ENCODE measurements at places on chromosomes 6 and 20.
A peak's percentile ranks its signal among the peaks of the same experiment; 100 is the strongest.

- no peak for ATAC-seq
Observed at GRCh38 chr20:62655282-62656196, 13.2 kb downstream of the SLCO4A1 start.

GRCh38 chr20:62425281-62426058 is 1.9 kb downstream of the RBBP8NL start:
- no peak for ATAC-seq

- peak; percentile 38 for ATAC-seq
Observed at GRCh38 chr6:125858427-125859320, 67.9 kb downstream of the NCOA7 start.

- ATAC-seq, result no peak
Observed at GRCh38 chr6:168169624-168170023, 90.6 kb upstream of the FRMD1 start.

DNA sequence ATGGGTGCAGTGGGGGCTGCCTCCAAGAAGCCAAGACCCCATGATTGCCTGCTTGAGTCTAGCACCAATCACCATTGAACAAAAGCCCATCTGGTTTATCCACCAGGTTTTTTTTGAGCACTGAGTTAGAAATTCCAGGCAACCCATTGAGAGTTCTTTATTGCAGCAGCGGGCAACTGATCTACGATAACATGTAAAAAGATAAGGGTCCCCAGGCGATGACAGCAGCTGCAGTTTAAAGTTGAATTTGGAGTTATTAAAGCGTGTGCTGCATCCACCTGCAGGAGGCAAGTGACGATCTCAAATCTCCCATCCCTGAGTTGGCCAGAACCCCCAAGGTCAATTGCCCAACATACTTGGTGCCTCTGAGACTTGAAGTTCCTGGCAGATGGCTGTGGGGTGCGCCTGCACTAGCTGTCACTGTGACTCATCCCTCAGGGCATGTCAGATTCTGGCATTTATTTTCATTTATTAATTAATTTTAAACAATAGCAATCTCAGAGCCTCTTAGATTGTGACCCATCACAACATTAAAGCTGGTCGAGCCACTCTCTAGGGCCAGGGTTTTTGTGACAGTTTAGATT is 290.4 kb upstream of the SULF2 start:
- peak; percentile 31 for ATAC-seq

DNA sequence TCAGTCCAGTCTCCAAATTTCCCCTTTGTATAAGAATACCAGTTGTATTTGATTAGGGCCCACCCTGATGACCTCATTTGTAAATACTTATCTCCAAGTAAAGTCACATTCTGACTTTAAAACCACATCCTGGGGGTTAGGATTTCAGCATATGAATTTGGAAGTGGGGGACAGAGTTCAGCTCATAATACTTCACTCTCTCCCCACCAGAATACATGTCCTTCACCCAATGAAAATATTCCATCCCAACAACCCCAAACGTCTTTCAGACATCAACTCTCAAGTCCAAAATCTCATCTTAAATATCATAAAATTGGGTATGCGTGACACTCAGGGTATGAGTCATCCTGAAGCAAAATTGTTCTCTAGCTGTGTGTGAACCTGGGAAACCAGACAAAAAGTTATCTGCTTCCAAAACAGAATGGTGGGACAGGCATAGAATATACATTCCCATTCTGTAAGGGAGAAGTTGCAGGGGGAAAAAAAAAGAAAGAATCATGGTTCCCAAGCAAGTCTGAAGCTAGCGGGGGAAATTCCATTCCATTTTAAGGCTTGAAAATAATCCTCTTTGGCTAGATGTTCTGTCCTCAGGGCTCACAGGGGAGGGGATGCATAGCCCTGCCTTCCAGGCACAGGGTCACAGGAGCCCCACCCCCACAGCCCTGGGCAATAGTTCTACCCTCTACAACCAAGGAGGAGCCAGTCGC is 113.9 kb downstream of the ADAT2 start:
- ATAC-seq, result no peak

DNA sequence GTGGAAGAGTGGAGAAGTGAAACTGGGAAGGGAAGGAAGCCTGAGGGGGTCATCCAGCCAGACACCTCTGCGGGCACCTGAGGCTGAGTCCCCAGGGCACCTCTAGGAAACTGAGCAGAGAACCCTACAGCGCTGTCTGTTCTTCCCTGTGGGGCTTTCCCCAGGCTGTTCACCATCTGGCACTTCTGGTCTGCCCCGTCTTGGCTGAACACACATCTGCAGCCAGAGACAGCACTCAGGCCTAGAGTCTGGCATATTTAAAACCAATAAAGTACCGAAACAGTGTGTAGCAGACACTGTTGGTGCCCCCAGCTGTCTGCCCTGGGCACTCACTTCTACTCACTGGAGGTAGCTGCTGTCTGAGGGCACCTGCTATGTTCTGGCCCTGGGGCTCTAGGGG is 9.4 kb upstream of the ARFGEF2 start:
- peak; percentile 39 for ATAC-seq

GRCh38 chr6:75863001-75863400 is 114.0 kb downstream of the MYO6 start:
- no peak for ATAC-seq

- ATAC-seq, result no peak
Observed at GRCh38 chr6:73169633-73170032, 55.7 kb downstream of the KHDC1L start.

DNA sequence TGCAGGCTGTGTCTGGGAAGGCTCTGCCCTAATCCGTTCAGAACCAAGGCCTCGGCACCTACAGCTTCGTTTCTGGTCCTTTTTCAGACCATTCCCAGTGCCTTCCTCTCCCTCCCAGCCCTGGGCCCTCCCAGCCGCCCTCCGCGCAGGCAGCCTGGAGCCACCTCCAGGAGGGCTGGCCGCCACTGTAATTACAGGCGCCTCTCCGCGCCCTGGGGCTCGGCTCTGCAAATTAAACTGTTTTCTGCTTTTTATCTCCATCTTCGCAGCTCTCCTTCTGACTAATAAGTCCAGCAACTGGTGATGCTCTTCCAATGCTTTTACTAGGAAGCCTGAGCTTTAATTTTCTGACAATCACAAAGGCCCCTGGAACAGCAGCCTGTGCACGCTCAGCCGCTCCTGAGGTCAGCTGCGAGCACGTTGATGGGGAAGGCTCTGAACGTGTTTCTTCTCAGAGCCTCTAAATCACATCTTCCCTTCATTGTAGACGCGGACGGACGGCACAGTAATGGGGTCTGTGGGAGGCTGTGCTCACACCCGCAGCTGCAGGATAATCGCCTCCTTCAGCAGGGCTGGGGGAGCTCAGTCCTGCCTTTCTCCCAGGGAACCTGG is 194.6 kb downstream of the DLL1 start:
- ATAC-seq, result peak; percentile 84

DNA sequence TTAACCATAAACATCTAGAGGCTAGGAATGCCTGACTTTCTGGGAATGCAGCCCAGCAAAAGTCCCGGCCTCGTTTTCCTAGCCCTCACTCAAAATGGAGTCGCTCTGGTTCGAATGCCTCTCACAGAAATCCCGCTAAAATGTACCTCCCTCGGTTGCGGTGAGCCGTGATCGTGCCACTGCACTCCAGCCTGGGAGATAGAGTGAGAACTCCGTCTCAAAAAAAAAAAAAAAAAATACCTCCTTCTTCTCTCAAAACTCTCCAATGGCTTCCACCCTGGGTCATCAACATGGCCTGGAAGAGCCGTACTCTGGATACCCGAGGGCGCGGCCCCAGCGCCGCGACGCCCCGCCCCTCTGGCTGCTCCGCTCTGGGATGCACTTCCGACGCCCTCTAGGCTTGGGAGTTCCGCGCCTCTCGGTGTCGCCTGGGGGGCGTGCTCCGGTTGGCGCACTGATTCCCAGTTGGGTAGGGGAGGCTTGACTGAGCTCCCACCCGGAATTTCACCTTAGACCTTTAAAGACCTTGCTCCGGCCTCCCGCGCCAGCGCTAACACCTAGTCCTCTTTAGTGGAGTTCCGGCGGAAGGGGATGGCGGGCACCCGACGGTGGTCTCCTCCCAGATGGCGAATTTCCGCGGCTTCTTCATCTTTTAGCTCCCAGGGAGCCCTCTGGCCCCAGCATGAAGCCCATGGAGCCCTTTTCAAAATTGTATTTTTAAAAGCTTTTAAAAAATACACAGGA is 12.3 kb downstream of the HMGN4 start:
- ATAC-seq, result peak; percentile 65

DNA sequence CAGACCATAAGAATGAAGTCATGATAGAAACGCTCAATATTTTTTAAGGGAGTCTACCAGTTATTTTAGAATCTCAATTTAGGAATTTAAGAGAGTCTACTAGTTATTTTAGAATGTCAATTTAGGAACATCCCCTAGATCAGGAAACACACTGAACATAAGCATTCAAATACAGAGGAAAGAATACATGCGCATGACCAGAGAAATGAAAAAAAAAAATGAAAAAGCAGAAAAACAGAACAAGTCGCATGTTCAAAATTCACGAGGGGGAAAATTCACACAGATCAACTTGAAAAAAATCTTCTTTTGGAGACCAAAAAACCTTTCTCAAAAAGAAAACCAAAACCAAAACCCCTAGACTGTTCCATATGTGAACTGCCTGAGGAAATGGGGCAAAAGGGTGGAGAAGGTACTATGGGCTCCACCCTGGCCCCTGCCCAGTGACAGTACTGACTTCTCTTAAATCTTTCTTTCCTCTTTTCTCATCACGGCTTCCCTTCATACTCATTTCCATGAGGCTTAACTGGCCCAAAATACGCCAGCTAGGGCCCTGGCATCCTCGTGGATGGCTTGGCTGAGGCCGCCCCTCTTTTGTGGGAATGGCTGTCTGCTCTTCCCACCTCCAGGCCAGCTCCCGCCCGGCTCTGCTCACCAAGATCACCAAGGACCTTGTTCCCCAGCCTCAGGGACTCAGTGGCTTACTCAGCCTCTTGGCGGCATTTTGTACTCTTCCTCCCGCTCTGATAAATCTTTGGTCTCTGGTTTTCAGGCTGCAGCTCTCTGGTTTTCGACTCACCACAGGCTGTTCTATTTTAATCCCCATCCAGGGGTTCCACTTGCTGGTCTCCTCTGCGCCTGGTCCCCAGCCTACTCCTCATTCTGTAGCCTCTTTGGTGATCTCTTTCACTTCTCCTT is 11.2 kb downstream of the ZBTB2 start:
- no peak for ATAC-seq

DNA sequence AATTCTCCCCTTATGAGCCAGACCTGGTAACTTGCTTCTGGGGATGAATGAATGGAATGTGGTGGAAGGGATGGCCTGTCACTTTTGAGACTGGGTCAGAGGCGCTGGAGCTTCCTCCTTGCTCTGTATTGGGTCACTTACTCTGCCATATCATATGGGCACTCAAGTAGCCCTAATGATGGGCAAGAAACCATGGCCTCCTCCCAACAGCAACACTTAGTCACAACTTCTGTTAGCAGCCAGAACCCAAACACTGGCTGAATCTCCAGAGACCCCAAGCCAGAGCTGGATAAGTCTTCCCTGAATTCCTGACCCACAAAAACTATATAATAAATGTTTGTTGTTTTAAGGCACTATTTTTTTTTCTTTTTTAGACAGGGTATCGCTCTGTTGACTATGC is 5.5 kb downstream of the E2F1 start:
- no peak for ATAC-seq

DNA sequence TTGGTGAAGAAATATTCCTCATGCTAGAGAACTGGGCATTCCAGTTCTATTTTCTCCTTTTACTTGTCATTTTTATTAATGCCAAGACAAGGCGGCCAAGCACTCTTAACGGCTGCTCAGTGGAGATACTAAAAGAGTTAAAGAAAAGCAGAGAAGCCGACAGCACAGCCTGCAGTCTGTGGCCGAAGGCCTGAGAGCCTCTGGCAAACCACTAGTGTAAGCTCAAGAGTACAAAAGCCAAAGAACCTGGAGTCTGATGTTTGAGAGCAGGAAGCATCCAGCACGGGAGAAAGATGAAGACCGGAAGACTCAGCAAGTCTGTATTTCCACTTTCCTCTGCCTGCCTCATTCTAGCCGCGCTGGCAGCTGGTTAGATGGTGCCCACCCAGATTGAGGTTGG is 167.1 kb upstream of the FUT9 start:
- ATAC-seq, result no peak

GRCh38 chr6:142679907-142680700 is 264.9 kb downstream of the HIVEP2 start:
- no peak for ATAC-seq

- ATAC-seq, result no peak
Observed at GRCh38 chr6:82568290-82568993, 204.8 kb downstream of the TPBG start.

DNA sequence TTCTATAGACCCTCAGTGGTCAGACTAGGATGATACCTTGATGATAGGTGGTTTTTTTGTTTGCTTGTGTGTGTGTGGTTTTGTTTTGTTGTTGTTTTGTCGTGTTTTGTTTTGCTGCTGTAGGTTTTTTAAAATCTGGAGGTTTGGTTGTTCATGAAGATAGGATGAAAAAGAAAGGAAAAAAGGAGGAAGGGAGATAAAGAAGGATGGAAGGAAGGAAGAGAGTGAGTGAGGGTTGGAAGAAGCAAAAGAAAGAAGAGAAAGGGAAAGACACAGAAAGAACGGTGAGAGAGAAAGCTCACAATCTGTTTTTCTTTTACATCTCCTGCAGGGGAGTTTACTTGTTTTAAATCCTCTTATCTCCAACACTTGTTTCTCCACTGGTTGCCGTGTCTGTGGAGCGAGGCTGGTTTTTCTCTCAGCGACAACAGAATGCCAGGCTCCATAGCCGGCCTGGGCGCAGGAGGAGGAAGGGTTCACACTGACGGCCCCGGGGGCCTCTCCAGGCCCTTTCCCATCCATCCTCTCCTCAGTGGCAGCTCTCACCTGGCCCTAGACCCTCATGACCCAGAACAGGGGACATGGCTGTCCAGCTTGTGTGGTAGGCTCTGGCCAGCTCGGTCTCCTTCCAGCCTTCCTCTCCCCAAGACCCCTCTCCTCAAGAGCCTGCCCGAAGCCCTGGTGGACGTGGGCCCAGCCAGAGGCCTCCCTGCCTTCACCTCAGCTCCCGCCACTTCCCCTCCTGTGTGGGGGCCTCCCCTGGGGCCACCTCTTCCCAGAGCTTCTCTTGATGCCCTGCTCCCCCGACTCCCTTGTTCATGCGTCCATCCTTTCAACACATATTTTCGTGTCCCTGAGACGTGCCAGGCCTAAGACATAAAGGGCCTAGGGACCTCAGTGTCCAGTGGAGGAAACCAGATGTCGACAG is 168.4 kb downstream of the VEGFA start:
- ATAC-seq, result no peak

DNA sequence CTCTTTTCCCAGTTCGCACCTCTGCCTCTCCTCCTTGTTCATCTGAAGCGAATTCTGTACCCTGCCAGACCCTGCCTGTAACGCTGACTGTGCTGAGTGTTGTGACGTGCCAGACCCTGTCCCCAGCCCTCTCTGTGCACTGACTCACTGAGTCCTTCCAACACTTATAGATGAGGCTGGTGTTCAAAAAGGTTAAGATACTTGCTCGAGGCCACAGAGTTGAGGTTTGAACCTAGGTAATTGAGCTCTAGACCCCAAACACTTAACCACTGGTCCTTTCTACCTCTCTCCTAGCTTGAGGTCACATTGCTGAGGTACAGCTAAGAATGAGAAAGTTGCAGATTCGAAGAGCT is 45.7 kb upstream of the NEDD9 start:
- no peak for ATAC-seq

- no peak for ATAC-seq
Observed at GRCh38 chr20:15710636-15711035, 862.6 kb downstream of the KIF16B start.

Data from motor neuron (in vitro differentiated cells).